ENCODE measurements at places on chromosomes 11 and 22. TPM values are rescaled to one million over a fixed set of nuclear protein-coding genes. Genes with fewer than 3 reads are reported as not detected.

GRCh38 chr11:128546916-128547315 lies 40.4 kb downstream of the ETS1 start:
- H3K27ac ChIP-seq, result no peak overlapping the region
- H3K27me3 ChIP-seq, result peaks cover 11% of the 10 kb centered on the region
- no peak for DNase-seq
- H3K36me3 ChIP-seq, result no peaks in the 10 kb centered on the region

ANO3 gene
- not detected for total RNA-seq

BACE1 gene
- 8.5 TPM for total RNA-seq

IGSF9B gene
- 12.4 TPM for total RNA-seq
